ENCODE measurements at places on chromosomes 5 and 9.

DNA sequence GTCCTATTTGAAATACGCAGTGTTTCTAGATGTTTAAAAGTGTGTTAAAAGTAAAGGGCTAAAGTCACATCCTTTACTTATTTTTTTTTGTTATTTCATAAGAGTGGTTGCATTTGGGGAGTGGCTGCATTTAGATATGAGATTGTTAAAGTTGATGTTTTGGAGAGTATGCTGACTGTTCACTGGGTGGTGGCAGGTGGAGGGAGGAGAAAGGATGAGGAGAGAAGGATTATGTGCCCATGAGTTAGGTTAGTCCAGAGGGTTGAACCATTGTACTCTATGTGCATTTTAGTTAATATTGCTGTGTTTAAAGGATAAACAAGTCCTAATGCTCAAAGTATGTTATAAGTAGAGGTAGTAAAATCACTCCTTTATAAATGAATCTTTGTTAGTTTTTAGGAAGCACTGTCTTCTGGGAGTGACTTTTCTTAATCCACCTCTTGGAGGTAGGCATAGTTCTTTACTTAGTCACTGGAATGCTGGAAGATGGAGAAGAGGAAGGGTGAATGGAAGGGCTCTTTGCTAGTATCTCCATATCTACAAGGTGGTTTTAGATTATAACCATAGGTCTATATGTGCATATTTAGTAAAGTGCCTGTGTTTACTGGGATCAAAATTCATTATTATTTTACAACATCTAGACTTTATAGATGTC lies 332.3 kb downstream of the NPR3 start:
- no peak for DNase-seq

- DNase-seq: no peak
Observed at GRCh38 chr9:82184524-82184923, 196.0 kb downstream of the SPATA31D1 start.

- no peak for DNase-seq
Observed at GRCh38 chr5:136399527-136399926, 34.2 kb upstream of the TRPC7 start.

DNA sequence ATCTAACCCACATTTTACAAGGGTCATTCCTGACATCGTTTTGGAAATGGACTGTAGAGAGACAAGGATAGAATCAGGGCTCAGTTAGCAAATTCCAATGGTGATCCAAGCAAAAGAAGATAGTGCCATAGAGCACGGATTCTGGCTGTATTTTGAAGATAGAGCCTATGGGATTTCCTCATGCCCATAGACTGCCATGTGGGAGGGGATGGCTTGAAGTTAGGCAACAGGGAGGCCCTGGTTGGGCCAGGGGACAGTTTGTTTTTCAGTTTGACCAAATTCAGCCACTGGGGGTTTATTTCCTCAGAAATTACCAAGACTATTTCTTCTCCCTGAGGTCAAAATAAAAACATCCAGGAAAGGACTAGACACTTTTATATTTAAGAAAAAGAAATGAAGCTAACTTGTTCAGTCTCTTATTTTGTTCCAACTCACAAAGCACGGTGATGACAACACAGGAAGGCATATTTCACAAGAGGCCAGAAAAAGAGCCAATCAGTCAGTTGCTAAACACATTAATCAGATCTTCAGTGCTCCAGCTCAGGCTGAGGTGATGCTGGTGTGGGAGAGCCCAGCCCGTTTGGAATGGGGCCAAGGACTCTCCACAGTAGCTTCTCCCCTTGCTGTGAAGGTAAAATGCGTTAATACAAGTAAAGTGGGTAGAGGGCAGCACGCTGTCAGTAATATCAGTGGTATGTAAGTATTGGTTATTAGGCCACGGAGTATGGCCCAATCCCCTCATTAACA lies 4.4 kb upstream of the DCTN4 start:
- DNase-seq: no peak

DNA sequence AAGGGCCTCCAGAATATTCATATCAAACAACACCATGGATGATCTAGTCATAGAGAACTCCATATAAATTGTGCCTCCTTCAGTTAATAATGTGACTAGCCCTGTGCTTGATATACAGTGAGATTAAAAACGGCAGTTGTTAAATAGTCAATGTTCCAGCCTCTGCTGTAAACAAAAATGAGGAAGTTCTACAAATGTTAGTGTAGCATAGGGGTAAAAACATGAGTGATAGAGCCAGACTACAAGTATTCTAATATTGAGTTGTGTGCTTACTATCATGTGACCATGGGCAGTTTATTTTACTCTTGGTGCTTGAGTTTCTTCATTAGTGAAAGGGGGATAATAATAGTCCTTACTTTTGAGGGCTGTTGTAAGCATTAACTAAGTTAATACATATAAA lies 43.3 kb upstream of the SLCO6A1 start:
- DNase-seq: no peak

DNA sequence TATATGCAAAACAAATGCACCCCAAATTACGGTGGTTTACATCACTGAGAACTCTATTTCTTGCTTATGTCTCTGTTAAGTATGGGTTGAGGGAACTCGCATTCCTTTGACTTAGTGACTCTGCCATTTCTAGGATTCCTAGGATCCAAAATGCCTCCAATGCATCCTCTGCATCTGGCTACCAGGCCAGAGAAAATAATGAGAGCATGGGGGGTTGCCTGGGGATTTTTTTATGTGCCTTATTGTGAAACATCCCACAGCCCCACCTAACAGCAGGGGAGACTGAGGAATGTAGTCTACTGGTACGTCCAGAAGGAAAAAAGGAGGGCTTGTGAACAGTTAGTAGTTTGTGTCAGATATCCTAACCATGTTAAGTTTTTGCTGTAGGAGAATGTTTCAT lies 466.0 kb upstream of the ARRDC3 start:
- DNase-seq: no peak

DNA sequence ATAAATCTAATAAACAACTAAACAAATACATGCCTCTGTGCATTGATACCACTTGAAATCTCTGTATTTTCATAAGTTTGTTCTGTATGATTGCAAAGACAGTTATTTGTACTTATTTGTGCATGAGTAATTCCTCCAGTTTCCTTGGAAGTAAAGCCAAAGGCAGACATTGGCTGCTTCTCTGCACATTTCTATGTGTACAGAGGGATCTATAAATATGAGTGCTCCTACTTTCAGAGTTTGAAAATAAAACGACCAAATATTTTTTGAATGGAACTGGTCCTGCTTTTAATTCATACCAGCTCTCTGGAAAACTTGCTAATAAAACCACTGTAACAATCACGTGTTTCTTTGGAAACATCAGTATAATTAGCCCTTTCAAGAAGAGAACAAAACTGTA lies 306.5 kb downstream of the MAN2A1 start:
- no peak for DNase-seq

GRCh38 chr9:93089024-93089423 lies 7.0 kb upstream of the CARD19 start:
- DNase-seq: no peak

DNA sequence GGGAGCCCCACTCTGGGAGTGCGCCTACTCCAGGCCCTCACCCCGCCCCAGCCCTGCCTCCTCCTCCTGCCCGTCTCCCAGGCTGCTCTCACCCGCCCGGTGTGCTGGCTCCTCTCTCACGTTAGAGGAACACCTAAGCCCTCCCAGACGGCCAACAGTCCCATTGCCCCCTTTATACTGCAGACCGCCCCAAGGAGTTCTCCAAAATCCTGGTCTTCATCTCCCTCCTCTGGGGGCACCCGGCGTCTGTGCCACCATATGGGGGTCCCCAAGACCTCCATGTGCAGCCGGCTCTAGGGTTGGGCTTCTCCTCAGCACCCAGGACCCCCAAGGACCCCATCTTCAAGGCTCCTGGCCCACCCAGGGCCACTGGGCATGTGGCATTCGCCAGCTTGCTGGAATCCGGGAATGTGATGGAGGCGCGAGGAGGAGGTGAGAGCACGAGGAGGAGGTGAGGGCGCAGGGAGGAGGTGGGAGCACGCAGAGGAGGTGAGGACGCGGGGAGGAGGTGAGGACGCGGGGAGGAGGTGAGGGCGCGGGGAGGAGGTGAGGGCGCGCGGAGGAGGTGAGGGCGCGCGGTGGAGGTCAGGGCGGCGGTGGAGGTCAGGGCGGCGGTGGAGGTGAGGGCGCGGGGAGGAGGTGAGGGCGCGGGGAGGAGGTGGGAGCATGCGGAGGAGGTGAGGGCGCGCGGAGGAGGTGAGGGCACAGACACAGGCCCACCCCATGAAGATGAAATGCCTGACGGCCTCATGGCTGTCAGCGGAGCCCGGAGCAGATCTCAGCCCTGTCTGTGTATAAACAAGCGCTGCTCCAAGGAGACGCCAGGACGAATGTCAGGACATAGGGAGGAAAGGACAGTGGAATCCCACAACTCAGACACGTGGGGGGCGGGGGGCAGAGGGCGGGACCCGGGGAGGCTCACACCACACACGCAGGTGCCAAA lies 41.2 kb downstream of the EXD3 start:
- DNase-seq: no peak

DNA sequence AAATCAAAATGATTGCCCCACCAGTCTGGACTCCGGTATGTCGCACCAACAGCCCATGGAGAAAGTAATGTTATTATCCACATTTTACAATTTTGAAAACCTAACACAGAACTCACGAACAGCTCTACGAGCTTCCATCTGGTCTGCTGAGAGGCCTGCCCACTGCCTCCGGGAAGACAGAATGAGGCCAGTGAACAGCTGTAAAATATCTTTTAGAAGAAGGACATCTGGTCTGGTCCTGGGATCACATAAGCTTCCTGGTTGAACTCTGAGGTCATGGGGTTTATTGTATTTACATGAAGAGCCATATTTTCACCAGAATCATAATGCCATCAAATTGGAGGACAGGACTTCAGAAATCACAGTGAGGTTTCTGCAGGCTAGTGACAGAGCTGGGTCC lies 89.0 kb downstream of the FRMD3 start:
- DNase-seq: no peak

DNA sequence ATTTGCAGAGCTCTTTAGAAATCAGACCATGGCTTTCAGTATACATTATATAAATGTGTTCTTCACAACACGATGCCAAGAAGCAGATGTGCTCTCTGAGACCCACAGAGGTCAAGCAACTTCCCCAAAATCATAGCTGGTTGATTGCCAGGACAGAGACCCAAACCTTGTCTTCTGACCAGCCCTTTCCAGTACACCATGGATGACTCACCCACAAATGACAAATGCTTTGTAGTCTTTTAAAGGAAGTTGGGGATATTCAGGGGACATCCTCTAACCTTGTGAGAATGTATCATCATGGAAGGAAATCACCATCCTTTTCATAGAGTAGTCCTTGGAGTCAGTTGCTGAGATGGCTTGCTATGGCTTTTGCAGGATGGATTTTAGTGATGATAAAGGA lies 30.1 kb downstream of the ZNF462 start:
- DNase-seq: no peak

- DNase-seq: no peak
Observed at GRCh38 chr5:80920333-80920732, 39.8 kb upstream of the RASGRF2 start.

GRCh38 chr5:43533646-43534045 lies 18.7 kb upstream of the C5orf34 start:
- no peak for DNase-seq

- no peak for DNase-seq
Observed at GRCh38 chr9:133351526-133351907, 3.5 kb downstream of the RPL7A start.

DNA sequence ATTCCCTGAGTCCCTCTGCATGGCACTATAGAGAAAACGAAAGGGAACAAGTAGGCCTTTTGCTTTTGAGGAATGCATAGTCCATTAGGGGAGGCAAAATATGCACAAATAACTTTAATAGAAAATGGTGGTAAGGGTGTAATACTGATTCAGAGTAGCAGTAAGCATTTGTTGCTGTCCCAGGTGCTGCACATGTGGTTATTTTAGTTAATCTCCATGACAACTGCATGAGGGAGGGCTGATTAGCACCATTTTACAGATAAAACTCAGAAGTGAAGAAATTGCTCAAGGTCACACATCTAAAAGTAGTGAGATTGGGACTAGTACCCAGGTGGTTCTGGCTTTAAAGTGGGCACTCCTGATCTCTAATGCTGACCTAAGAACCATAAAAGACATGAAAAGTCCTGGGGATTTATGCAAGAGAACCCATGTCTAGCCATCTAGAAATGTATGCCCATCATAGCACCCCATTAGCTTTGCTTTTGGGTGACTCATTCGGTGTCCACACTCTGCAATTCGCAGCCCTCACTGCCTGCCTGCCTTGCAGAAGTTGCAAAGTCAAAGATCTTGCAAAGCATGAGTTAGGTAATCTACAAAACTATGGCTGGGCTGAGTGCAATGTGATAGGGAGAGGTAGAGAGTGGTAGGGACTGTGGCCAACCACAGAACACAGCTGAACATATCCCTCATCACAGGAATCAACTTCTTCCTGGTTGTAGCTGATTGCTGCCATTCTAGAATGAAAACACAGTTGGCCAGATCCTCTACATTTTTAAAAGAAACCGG lies 195.2 kb downstream of the PTTG1 start:
- DNase-seq: no peak

- DNase-seq: no peak
Observed at GRCh38 chr9:68560071-68560844, 19.6 kb upstream of the TMEM252 start.
